ENCODE measurements at places on chromosomes 6 and 20.

DNA sequence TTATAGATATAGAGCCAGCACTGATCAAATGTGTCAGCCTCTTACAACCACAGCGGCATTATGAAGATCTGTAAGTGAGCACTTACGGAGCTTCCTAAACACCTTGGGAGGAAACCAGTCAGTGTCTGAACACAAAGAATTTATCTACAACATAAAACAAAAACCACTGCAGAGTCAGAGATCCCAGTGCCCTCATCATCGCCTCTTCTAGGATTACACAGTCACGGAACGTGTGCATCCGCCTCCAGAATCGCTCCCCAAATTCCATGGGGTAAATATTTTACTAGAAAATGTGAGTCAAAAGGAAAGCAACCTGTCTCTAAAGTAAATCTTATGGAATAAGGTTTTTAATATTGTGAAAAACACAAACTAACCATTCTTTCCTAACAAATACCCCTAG lies 243.6 kb downstream of the PACRG start:
- DNase-seq = no peak

- DNase-seq = no peak
These were observed 46.6 kb downstream of the TMEM242 start for GRCh38 chr6:157276731-157277130.

GRCh38 chr20:51275826-51276225 lies 252.9 kb upstream of the KCNG1 start:
- DNase-seq = no peak

DNA sequence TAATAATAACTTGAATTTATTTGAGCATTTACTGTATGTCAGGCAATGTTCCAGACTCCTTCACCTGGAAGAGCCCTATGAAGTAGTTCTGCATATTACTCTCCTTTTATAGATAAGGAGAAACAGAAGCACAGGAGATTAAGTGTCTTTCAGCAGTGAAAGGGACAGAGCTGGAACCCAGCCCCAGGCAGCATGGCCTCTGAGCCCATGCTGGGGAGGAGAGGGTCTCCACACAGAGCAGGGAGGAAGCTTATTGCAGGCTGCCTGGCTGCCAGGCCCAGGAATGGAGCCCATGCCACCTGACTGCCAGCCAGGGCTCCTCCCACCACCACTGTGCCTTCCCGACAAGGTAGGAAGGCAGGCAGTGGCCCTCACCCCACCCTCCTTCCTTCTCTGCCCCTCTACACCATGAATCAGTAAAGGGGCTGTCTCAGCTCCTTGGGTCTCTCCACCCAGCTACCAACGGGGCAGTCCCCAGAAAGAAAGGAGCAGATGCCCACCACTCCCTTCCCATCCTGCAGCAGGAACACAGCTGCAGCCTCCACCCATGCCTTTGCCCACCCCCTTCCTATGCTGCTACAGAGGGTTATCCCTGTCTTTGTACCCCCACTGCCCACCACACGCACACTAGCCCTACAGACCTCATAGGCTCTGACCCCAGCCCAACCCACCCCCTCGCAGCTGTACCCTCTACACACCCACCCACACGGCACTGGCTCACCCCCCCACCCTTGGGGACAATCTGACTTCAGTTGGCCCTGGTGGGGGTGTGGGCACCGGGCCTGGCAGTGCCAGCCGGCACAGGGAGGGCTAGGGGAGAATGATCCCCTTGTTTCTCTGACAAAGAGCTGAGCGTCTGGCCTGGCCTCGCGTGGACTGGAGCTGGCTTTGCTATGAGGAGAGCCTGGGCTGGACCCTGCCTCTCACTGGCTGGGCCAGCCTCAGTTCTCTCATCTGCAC lies 41.8 kb downstream of the TFEB start:
- no peak for DNase-seq

DNA sequence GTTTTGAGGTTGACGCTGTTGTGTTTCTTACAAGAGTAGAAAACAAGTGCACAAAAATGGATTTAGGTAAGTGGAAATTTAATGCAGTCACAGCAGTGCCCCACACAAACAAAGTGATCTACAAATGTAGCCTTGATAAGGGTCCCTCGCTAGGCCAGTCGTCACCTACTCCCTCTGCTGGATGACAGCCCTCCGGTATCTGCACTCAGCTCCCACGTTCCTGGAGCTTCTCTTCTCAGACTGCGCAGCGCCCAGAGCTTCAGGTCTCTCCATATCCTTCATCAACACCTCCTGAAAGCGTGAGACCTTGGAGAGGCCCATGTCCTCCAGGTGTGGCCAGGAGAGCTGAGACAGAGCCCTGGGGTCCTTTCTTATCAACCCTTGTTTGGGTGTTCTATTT lies 58.3 kb upstream of the MAP3K4 start:
- DNase-seq = no peak

Measured in ecto neural progenitor cell (in vitro differentiated cells).